Endothelial cell of umbilical vein (primary cell): ENCODE measurements at places on chromosomes 4 and X.

DNA sequence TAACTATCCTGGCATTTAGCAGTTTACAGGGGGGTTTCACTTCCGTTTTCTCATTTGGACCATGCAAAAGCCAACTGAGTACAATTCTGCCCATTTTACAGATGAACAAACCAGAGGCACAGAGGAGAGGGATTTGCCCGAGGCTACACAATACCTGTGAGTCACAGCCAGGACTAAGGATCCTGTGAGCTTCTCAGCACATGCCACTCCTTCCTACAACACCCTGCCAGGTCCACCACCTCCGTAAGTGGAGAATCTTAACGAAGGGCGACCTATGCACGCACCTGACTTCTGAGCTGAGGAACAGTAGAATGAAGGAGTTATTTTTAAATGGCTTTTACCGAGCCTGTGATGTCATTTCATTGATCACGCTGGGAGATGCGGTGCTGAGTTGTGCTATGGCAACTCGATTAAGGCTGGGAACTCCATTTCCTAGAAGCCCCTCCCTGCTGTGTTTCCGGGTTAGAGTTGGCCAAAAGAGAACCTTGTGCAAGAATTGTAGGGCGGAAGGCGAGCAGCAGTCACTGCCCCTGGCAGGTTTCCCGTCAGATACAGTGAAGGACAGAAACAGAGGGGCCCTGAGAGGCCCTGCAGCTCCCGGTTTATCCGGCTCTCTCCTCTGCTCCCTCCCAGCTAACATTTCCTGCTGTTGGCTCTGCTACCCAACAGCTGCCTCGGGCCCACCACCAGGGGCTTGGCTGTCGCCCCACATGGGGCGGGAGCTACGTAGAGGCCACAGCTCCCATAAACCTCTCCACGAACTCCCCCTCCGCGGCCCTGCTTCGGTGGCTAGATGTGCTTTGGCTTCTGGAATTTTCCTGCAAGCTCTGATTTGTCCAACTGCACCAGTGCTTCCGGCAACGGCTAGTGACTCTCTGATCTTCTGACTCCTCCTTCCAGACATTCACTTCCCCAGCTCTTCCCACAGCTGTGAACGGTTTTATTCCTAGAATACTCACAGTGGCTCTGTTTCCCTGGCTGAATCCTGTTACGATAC, 75.1 kb upstream of the USP9X start:
- DNase-seq, result peak; percentile 91

- DNase-seq, result peak; percentile 41
Observed at GRCh38 chr4:133452678-133453077, 303.6 kb downstream of the PCDH10 start.

DNA sequence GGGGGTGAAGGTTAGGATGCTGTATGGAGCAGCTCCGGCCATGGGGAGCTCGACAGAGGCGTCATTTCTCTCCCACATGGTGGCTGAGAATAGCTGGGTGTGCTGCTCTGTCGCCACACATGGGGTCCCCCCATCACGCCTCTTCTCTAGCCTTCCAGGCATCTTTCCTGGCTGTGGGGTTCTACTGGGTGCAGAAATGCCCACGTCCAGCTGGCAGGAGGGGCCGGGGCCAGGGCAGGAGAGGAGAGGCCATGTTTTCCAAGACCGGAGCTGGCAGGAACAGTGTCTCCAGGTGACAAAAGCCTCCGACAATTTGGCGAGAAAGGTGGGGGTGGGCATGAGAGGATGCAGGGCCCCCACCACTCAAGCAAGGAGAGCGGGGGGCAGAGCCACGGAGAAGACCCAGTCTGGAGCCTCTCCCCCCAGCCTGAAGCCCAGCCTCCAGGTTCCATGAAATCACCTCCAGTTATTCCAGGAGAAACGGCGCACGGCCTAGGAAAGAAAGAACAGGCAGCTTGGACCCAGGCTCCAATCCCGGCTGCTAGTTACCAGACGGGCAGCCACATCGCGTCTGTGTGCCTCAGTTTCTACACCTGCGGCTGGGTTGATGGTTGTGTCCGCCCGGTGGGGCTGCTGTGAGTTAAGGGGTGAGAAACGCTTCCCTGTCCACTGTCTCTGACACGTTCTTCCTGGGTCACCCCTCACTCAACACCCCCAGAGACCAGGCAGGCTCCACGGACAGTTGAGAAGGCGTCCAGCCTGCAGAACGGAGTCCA, 27.4 kb upstream of the SPON2 start:
- no peak for DNase-seq

DNA sequence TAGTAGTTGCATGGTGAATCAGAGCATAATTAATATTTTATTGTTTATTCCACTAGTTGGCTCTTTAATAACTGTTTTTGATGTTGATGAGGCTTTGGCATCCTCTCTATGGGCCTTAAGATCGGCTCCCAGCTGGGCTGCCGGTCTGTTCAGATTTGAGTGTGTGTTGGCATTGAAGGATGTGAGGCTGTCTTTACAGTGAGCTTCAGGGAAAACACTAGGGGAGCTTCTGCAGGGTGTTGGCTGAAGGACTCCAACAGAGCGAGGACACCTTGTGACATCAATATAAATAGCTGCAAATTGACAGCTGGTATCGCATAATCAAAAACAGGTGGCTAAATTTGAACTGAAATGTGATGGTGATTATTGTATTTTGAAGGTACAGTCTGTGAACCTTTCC, 322.0 kb downstream of the FSTL5 start:
- no peak for DNase-seq

DNA sequence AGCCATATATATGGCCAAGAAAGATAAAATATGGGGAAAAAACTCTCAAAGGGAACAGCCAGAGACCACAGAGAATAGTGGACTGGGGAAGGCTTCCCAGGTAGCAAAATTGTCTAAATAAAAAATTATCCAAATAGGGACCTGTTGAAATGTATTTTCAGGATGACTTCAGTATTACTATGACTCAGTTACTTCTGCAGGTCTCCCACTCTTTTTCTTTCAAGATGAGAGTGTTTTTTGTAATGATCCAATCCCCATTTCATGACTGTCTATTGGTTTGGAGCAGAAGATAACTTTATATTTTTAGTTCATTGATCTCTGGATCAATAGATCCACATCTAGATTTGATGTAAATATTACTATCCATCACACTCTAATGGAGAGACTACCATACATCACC, 372.1 kb upstream of the EMCN start:
- no peak for DNase-seq

DNA sequence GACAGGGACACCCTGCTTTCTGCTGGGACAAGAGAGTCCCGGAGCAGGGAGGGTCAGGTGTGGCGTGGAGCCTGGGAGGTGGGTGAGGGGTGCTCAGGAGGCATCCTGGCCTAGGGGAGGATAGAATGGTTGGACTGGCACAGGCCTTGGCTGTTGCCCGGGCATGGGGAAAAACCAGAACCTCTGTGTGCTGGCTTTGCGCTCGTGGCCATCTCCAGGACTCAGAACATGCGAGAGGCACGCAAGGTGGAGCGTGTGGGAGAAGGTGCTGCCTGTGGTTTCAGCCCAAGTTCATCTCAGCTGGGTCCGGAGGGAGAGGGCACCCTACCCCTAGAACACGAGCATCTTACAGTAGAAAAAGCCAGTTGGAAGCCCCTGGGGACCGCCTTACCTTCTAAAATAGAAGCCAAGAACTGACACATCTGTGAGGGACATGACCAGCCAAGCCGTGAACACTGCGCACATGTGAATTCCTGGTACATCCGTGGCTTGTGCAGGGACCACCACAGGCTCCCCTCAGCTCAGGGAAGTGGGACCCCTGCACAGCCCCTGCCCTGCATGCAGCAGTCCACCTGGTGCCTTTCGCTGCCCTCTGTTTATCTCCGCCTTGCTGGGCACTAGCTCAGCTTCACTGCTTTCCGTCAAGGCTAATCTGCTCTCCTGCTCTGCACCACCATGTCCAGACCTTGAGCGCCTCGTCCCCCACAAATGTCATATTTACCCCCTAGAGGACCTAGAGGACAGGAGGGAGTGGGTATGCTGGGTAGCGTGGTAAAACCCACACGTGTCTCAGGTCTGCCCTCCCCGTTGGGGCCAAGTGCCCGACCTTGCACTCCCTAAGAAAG, 13.5 kb downstream of the MSANTD1 start:
- DNase-seq, result no peak

GRCh38 chrX:2342281-2342688, 158.5 kb downstream of the DHRSX start:
- no peak for DNase-seq

- DNase-seq, result peak; percentile 71
Observed at GRCh38 chr4:87007528-87008446, 73.0 kb downstream of the AFF1 start.

- DNase-seq, result no peak
Observed at GRCh38 chr4:13833171-13833804, 205.8 kb upstream of the BOD1L1 start.

DNA sequence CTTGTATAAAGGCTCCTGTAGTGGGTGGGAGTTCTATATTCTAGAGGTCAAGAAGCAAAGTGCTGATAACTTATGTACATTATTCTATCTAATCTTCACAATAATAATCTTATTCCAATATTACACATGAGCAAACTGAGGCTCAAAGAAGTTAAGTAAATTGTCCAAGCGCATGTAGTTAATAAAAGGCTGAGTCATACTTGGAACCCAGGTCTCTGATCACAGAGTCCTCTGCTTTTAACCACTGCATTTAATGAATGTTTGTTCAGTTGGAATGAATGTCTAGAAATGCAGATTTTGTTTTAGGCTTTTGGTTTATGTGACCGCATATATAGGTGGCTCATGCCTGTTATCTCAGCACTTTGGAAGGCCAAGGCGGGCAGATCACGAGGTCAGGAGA, 88.4 kb upstream of the PAQR3 start:
- DNase-seq, result no peak

DNA sequence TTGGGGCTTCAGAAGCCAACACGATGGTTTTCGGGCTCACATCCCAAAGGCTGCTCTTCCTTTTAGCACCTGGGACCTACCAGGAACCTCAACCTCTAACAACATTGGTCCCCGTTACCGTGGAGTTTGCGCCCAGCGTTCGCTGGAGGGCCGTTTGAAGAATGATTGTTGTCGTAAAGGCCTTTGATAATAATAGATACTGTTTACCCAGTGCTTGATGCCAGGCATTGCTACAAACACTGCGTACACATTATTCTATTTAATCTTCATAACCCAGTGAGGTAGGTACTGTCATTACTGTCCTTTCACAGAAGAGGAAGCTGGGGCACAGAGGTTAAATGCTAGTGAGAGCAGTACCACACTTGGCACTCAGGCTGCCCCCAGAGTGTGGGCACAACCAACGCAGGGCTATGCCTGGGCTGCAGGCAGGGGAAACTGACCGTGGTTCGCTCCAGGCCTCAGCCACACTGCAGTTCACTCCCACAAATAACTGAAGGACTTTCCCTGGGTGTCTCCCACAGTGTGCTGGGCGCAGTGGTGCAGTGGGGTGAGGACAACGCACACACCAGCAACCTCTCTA, 1.0 kb upstream of the ACSL1 start:
- no peak for DNase-seq

GRCh38 chr4:80231180-80231579, 33.9 kb downstream of the PRDM8 start:
- no peak for DNase-seq

GRCh38 chrX:118464501-118464900, 31.1 kb upstream of the DOCK11 start:
- no peak for DNase-seq

DNA sequence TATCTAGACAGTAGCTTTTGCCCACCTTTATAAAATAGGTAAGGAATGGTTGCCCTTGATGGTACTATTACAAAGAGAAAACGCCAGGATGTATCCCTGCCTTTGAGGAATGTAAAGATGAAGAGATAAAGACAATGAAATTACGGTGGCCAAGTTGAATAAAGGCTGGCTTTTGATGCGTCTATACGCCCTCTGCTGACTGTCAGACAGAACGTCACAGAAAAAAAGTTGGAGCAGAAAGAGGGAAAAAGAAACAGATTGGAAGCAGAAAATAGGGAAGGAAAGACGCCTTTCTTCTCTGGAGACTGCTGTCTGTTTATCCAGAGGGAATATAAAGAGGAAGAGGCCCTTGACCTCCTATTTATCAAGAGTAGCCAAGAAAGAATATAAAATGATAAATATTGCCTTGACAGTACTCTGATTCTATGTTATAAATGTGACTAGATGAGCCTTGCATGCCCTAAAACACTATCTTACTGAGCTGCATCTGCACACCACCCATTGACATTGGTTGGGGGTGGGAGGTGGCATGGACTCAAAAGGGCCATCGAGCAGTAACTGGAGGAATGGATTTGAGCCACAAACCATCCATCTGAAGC, 30.6 kb downstream of the PCDH19 start:
- peak; percentile 37 for DNase-seq
